ENCODE measurements at places on chromosomes 7 and 10.
A peak's percentile ranks its signal among the peaks of the same experiment; 100 is the strongest.

DNA sequence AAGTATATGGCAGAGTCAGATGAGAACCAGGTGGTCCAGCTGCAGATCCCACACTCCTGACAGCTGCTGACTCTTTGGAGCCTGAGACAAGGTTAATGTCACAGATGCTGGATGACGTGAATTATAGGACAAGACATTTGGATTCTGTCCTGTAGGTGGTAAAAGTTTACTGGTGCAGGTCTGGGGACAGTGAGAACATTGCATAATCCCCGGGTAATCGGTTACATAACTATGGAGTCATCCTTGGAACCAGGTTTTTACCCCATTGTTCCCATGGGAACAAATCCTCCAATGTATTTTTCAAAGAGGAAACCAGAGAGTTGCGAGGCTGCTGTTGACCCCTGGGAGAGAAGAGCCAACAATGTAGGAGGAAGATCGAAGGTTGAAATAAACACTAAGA lies 27.5 kb upstream of the ZCCHC24 start:
- no peak for DNase-seq

- peak; percentile 86 for DNase-seq
Measured at GRCh38 chr10:48792687-48793096, 108.0 kb downstream of the WDFY4 start.

DNA sequence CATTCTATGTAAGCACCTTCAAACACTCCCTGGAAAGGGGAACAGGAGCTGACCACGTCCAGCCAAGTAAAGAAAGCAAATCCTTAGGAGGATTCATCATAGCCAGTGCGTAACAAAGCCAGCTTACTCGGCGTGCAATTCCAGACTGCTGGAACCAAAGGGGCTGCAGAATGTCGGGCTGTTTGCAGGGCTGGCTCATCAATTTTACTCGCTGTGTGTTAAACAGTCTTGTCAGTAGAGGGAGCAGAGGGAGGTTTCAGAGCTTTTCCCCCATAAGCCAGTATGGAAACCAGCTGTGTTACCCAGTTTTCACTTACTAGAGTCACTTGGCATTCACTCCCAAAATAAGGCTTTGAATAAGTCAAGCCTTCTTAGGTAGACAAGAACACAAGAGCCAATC lies 127.1 kb downstream of the KMT2E start:
- DNase-seq = peak; percentile 57

- no peak for DNase-seq
Measured at GRCh38 chr10:75043256-75044131, 68.0 kb upstream of the SAMD8 start.

GRCh38 chr10:61981460-61981859 lies 80.0 kb downstream of the ARID5B start:
- no peak for DNase-seq

GRCh38 chr7:106124186-106124585 lies 12.1 kb upstream of the SYPL1 start:
- peak; percentile 40 for DNase-seq

DNA sequence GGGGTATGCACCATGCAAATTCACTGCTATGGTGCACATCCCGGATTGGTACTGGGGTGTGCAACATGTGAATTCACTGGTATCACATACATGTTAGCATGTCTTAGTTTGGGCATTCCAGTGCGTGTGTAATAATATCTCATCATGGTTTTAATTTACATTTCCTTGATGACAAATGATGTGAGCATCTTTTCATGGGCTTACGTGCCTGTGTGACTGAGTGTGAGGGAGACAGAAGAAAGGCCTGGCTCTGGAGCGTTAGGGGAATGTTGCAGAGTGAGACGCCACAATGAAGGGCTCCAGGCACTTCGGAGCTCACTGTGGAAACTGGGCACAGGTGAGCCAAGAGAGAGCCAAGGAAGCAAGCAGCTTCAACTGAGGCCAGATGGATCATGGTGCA lies 162.6 kb downstream of the UBE2H start:
- peak; percentile 51 for DNase-seq

DNA sequence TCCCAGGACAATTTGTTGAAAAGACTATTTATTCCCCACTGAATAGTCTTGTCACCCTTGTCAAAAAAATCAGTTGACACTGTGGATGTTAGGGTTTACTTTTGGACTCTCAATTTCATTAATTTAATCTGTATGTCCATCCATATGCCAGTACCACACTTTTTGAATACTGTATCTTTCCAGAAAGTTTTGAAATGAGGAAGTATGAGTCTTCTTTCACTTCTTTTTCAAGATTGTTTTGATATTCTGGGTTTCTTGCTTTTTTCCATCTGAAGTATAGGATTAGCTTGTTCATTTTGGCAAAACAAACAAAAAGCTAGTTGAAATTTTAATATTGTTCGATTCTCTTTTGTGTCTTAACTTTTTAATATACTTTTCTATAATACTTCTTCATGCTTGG lies 21.7 kb downstream of the KLHDC10 start:
- DNase-seq = no peak

DNA sequence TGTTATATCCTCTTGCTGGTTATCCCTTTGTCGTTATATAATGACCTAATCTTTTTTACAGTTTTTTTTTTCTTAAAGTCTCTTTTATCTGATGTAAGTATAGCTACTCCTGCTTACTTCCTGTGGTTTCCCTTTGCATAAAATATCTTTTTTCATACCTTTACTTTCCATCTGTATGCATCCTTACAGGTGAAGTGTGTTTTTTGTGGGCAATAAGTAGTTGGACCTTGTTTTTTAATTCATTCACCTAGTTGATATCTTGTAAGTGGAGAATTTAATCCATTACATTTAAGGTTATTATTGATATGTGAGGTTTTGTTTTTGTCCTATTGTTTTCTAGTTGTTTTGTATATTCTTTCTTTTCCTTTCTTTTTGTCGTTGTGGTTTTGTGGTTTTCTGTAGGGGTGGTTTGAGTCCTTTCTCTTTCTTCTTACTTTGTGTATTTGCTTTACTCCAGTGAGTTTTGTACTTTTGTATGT lies 168.6 kb downstream of the MLLT10 start:
- DNase-seq = no peak

Measured in fibroblast of upper back skin (primary cell).